ENCODE measurements at places on chromosomes 6 and 20. TPM values are rescaled to one million over a fixed set of nuclear protein-coding genes. Genes with fewer than 3 reads are reported as not detected.

DNA sequence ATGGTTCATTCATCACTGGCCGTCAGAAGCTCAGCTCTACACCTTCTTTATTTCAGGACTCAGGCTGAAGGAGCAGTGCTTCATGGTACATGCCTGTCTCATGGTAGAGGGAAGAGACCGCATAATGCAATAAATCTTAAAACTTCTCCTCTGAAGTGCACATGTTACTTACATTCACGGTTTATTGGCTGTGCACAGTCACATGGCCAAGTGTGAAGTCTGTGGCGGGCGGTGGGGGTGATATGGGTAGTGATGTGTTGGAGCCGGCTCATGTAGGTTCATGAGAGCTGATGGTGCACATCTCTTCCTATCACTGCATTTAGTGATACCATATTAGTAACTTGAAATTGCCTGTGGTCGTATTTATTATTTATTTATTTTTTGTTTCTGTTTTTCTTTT, 102.9 kb downstream of the CTNNBL1 start:
- H3K4me3 ChIP-seq = no peak overlapping the region
- H3K36me3 ChIP-seq = peaks cover 30% of the 10 kb centered on the region
- no peaks in the 10 kb centered on the region for H3K4me1 ChIP-seq

RBPJL gene
- total RNA-seq = not detected

- no peak overlapping the region for H3K4me3 ChIP-seq
- H3K27me3 ChIP-seq = peaks cover 10% of the 10 kb centered on the region
- H3K4me1 ChIP-seq = no peaks in the 10 kb centered on the region
- no peak for DNase-seq
- no peaks in the 10 kb centered on the region for H3K36me3 ChIP-seq
Measured at GRCh38 chr20:13857304-13857703, 72.5 kb downstream of the NDUFAF5 start.

GRCh38 chr20:5718896-5719595, 31.2 kb upstream of the SHLD1 start:
- no peak for DNase-seq
- H3K36me3 ChIP-seq = peaks cover 3% of the 10 kb centered on the region
- no peak overlapping the region for H3K4me3 ChIP-seq
- no peak overlapping the region for H3K27ac ChIP-seq
- H3K27me3 ChIP-seq = no peaks in the 10 kb centered on the region
- peaks cover 37% of the 10 kb centered on the region for H3K4me1 ChIP-seq

- H3K4me1 ChIP-seq = no peaks in the 10 kb centered on the region
- H3K27ac ChIP-seq = no peak overlapping the region
- H3K27me3 ChIP-seq = peaks cover 28% of the 10 kb centered on the region
- no peak overlapping the region for H3K4me3 ChIP-seq
- DNase-seq = no peak
Measured at GRCh38 chr6:105164418-105164817, 15.4 kb downstream of the POPDC3 start.

CST4 gene
- total RNA-seq = not detected

CYP21A2 gene
- total RNA-seq = not detected

BCAS1 gene
- total RNA-seq = 0.09 TPM

- H3K27ac ChIP-seq = no peak overlapping the region
- no peaks in the 10 kb centered on the region for H3K27me3 ChIP-seq
- H3K36me3 ChIP-seq = peaks cover 56% of the 10 kb centered on the region
- no peak overlapping the region for H3K4me3 ChIP-seq
Measured at GRCh38 chr6:89679215-89680120, 40.9 kb upstream of the LYRM2 start.

POPDC3 gene
- not detected for total RNA-seq

BMP5 gene
- total RNA-seq = not detected

- H3K27ac ChIP-seq = no peak overlapping the region
- peaks cover 5% of the 10 kb centered on the region for H3K27me3 ChIP-seq
- H3K4me3 ChIP-seq = no peak overlapping the region
- no peak for DNase-seq
- no peaks in the 10 kb centered on the region for H3K4me1 ChIP-seq
- H3K36me3 ChIP-seq = no peaks in the 10 kb centered on the region
Measured at GRCh38 chr6:78824045-78824444, 43.3 kb upstream of the IRAK1BP1 start.

DNA sequence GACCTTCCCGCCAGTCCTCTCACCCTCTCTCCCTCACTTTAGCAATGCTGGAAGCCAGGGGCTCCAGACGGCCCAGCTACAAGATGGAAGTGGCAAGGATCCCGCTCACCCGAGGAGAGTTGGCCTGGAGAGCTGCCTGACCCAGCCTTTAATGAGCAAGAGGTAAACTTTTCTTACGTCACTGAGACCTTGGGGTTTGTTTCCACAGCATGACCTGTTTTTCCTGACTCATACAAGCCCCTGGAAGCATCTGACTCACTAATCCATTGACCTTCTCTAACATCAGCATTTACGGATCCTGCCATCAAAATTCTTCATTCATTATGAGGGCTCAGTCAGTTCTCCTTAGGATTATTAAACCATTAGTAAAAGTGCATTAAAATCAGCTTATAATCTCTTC, 120.4 kb downstream of the MYLK4 start:
- H3K36me3 ChIP-seq = no peaks in the 10 kb centered on the region
- peaks cover 8% of the 10 kb centered on the region for H3K4me1 ChIP-seq
- peaks cover 5% of the 10 kb centered on the region for H3K27me3 ChIP-seq
- no peak overlapping the region for H3K4me3 ChIP-seq
- no peak for DNase-seq
- H3K27ac ChIP-seq = no peak overlapping the region

OTOR gene
- not detected for total RNA-seq

DNA sequence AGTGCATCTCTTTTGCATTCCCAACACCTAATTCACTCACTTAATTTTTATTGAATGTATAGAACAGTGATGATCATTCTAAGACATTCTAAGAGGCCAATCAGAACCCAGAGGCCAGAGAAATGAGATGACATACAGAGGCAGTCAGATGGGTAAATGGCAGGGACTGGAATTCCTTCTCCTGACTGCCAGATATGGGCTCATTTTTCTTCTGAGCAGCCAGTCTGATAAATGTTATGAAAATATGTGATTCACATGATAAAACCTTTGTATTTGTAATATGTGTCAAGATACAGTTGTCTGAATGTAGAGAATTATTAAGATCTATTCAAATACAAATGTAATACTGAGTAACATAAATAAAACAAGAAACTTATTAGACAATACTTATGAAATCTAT, 277.8 kb downstream of the EPM2A start:
- no peak overlapping the region for H3K27ac ChIP-seq
- DNase-seq = no peak
- no peaks in the 10 kb centered on the region for H3K4me1 ChIP-seq
- no peaks in the 10 kb centered on the region for H3K27me3 ChIP-seq
- H3K36me3 ChIP-seq = no peaks in the 10 kb centered on the region

DNA sequence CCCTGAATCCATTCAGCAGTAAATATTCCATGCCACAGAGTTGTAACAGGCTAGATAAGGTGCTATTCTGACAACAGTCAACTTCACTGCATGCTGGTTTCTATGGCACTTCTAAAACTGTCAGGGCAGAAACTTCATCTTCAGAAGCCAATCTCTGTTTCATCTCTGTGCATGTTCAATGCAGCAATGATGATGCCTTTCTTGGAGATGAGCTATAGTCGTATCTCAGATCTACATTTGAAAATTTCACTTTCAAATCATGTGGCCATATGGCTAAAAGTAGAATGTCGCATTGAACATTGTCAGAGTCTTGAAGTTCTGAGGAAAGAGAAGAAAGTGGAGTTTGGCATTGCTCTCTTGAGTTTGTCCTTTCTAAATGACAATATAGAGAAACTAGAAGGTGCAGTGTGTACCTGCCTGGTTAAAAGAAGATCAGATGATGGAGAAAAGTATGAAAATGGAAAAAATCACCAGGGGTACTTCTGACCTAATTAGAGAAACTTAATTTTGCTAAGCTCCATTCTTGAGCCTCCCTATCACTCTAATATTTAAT, 49.0 kb upstream of the VSTM2L start:
- H3K36me3 ChIP-seq = peaks cover 16% of the 10 kb centered on the region
- no peak for DNase-seq
- H3K4me1 ChIP-seq = peaks cover 23% of the 10 kb centered on the region
- H3K27me3 ChIP-seq = no peaks in the 10 kb centered on the region

FYN gene
- 504 TPM for total RNA-seq

TBCC gene
- 14.7 TPM for total RNA-seq

ADGB gene
- total RNA-seq = not detected

DNA sequence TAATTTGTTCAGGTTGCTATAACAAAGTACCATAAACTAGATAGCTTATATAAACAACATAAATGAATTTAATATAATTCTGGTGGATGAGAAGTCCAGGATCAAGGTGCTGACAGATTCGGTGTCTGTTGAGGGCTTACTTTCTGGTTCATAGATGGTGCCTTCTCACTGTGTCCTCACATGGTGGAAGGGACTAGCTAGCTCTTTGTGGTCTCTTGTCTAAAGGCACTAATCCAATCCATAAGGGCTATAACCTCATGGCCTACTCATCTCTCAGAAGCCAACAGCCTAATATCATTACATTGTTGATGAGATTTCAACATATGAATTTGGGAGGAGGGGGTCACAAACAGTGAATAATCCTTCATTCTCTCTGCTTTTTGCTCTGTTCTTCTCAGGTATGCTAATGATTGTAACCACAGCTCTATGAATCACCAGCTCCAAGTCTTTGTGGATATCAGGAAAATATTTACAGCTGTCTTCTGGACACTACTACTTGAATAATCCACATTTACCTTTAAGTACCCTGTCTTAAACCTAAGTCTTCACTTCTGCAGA, 122.3 kb downstream of the NKAIN2 start:
- no peaks in the 10 kb centered on the region for H3K36me3 ChIP-seq
- no peak for DNase-seq
- H3K27me3 ChIP-seq = no peaks in the 10 kb centered on the region
- H3K27ac ChIP-seq = no peak overlapping the region
- H3K4me1 ChIP-seq = no peaks in the 10 kb centered on the region

SLC25A27 gene
- 1.2 TPM for total RNA-seq

DNA sequence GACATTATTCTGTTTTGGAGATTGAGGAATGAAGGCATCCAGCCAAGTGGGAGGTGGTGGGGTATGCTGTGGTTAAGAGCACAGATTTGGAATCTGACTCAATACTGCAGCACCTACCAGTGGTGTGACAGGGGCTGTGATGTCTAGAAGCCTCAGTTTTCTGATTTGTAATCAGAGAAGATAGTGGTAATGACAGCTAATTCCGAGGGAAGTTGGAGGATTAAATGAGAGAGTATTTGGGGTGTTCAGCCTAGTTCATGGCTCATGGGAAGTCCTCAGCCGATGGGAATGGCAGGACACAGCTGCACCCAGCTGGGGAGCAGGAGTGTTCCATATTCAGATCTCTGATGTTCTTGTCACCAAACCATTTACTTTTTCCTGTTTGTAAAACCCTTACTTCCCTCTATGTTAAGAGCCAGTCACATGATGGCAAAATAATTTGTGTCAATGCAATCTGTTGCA, 9.3 kb downstream of the SLC9A8 start:
- peaks cover 48% of the 10 kb centered on the region for H3K4me1 ChIP-seq
- H3K27ac ChIP-seq = no peak overlapping the region
- peaks cover 63% of the 10 kb centered on the region for H3K36me3 ChIP-seq
- no peak overlapping the region for H3K4me3 ChIP-seq
- DNase-seq = no peak

GRCh38 chr6:140320081-140321080, 945.9 kb upstream of the CITED2 start:
- H3K27ac ChIP-seq = no peak overlapping the region
- no peak overlapping the region for H3K4me3 ChIP-seq
- H3K27me3 ChIP-seq = peaks cover 3% of the 10 kb centered on the region
- no peak for DNase-seq
- H3K36me3 ChIP-seq = no peaks in the 10 kb centered on the region

RFX6 gene
- total RNA-seq = not detected

- H3K36me3 ChIP-seq = no peaks in the 10 kb centered on the region
- H3K27me3 ChIP-seq = no peaks in the 10 kb centered on the region
- no peaks in the 10 kb centered on the region for H3K4me1 ChIP-seq
- no peak overlapping the region for H3K27ac ChIP-seq
Measured at GRCh38 chr20:7428946-7429345, 511.3 kb downstream of the HAO1 start.

LPIN3 gene
- 4.0 TPM for total RNA-seq

Measured in activated CD4-positive, alpha-beta T cell treated with anti-CD3 and anti-CD28 coated beads for 36 hours (primary cell).